ENCODE measurements at places on chromosomes 6 and 20.
A peak's percentile ranks its signal among the peaks of the same experiment; 100 is the strongest.

DNA sequence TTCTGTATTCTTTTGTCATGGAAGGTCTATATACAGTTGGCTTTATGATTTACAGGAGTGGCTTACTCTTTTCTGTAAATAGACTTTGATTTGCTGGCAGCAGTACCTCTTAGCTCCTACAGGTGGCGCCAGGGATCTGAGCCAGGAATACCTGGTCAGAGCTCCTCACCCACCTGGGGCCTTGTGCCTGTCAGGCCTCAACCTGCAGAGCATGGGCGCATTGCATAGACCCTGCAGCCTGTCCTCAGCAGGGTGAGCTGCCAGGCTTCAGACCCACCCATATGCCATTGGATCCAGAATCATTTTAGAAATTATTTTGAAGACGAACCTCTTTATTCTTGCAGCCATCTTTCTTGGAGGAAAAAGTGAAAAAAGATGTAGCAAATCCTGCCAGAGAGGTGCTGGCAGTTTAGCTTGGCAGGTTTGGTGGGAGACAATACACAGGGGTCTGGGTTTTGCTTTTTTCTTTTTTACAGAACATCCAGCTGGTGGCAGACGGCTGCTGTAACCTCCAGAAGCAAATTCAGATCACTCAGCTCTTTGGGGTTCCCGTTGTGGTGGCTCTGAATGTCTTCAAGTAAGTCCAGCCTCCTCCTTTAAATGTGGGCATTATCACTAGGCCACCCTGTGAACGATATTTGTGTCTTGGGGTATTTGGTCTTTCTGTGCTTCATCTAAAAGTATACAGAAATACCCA, 149.1 kb downstream of the MTHFD1L start:
- peak; percentile 79 for DNase-seq

DNA sequence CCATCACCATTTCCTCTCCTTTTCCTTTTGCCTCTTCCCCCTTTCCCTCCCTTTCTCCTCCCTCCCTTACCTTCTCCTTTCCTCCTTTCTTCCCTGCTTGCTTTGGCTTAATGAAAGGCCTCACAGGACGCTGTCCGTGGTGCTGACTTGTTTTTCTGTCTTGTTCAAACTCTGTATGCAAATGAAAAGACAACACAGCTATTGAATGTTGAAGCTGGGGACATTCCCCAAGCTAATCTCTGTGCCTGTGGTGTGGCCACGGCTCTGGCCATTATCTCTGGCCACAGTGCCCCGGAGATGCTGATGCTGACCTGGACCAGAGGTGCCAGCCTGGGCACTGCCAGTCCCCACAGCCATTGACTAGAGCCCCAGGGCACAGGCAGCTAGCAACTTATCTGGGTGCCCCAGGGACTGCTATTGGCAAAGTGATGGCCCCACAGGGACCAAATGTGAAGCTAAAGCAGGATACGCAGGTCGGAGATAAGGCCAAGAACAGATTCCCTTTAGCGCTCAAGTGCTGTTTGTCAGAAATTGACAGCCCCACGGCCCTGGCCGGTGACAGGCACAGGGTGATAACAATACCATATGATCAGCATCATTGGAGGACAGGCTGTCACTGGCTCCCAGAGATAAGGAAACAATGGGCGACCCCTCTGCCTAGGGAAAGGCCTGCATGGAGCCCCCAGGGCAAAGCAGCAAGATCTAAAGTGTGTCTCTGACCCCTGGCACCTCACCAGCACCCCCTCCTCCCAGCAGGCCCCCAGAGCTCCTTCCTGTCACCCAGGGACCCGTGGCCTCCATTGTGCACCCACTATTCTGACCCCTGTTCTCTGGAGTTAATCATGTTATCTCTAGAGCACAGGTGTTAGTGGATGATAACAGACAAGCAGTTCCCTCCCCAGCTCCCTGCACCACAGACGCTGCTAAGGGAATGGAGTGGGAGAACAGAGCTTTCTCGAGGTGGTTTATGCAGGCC, 31.6 kb upstream of the SLC32A1 start:
- DNase-seq: peak; percentile 82

DNA sequence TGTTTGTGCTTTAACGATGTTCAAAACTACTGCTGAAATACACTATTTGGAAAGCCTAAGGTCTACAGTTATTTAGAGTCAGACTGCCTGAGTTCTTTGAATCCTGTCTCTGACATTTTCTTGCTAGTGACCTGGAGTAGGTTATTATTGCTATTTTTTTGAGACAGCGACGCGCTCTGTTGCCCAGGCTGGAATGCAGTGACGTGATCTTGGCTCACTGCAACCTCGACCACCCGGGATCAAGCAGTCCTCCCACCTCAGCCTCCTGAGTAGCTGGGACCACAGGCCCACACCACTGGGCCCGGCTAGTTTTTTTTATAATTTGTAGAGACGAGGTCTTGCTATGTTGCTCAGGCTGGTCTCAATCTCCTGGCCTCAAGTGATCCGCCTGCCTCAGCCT, 96.6 kb downstream of the TIAM2 start:
- DNase-seq: no peak

DNA sequence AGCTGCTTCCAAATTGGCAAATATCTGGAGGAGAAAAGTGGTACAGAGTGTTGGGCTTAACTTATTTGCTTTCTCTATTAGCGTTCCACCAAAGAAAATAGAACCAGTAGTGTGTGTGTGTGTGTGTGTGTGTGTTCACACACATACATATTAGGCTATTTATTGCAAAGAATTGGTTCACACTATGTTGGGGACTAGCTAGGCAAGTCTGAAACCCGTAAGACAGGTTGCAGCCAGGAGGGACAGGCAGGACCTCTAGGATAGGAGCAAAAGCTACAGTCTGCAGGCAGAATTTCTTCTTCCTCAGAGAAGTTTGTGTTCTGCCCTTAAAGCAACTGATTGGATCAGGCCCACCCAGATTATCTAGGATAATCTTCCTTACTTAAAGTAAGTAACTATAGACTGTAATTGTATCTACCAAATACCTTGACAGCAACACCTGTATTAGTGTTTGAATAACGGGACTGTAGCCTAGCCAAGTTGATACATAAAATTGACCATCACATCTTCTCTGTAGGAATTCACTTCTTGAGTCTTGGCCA, 12.8 kb downstream of the KCTD20 start:
- no peak for DNase-seq
